ENCODE measurements at places on chromosomes 13 and 19. TPM values are rescaled to one million over a fixed set of nuclear protein-coding genes. Genes with fewer than 3 reads are reported as not detected.

DNA sequence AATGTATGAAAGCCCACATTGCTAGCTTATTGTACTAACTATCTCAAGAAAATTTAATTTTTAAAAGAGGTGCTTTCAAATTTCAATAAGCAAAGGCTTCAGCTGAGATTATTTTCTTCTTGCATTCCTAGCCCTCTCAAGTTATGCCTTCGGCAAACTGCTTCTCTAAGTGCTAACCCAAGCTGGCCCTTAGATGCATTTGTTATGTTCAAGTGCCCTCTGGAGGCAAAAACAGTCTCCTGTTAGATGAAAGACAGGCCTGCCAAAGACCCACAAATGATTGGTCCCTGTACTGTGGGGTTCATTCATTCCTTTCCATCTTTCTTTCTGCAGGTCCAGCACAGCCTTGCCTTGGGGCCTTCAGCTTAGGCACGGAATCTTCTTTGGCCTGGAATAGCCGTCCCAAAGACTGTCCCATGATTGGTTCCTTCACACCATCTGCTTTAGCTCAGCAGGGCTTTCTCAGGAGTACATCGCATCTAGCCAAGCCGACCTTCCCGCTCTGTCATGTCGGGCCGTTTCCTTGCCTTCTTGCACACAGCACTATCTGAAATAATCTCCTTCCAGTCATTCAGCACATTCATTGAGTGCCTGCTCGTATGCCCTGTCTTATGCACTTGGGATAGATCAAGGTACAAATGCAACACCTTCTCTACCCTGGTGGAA lies 26.4 kb upstream of the TPTE2 start:
- no peak for DNase-seq

- no peak for DNase-seq
Observed at GRCh38 chr19:6501740-6502648, at the start of gene TUBB4A. Gene TUBB4A (minus strand): TSS chr19:6502309. CDS start chr19:6502212, 97 bp downstream.

OSCAR gene
- 0.21 TPM for total RNA-seq

MISP3 gene
- 0.21 TPM for total RNA-seq

CCNE1 gene
- total RNA-seq = 3.8 TPM

- no peak for DNase-seq
Observed at GRCh38 chr19:3073931-3074595, 11.8 kb upstream of the TLE5 start.

DNA sequence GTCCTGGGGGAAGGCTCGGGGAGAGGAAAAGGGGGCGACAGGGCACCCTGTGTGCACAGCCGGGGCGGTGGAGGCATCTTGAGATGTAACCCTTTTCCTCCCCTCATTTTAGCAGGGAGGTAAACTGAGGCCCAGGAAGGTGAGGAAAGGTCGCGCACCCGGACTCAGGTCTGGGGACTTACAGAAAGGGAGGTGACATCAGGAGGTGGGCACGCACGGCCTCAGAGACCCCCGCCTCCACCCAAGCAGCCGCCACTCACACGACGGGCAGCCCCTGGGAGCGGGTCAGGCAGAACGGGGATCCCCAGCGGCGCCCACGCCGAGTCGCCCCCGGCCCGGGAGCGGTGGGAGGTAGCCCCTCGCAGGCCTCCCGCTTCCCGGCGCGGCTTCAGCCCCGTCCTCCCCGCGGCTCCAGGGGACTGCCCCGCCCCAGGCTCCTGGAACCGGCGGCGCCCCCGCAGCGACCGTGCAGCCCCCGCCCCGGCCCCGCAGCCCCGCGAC lies 477 bp downstream of the PIP5K1C start:
- no peak for DNase-seq

LILRA6 gene
- total RNA-seq = 0.95 TPM

CD33 gene
- 4.7 TPM for total RNA-seq

DNA sequence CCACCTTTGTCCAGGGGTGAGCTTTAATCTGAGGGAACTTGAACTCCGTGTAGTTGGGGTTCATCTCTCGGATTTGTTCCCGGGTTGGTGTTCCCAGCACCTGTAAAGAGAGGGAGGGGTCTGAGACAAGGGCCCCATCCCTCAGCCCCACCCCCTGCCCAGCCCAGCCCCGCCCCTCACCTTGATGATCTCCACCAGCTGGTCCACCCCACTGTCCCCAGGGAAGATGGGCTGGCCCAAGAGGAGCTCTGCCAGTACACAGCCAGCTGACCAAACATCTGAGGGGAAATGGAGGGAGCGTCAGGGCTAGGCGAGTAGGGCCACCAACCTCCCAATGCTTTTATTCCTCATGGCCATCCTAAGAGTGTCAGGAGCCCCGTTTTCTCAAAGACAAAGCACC lies 9.3 kb downstream of the GSK3A start:
- no peak for DNase-seq

LILRA1 gene
- total RNA-seq = 0.26 TPM
